ENCODE measurements at places on chromosomes 2 and 18. TPM values are rescaled to one million over a fixed set of nuclear protein-coding genes. Genes with fewer than 3 reads are reported as not detected.

The SLC9A4 gene
- total RNA-seq: not detected

DNA sequence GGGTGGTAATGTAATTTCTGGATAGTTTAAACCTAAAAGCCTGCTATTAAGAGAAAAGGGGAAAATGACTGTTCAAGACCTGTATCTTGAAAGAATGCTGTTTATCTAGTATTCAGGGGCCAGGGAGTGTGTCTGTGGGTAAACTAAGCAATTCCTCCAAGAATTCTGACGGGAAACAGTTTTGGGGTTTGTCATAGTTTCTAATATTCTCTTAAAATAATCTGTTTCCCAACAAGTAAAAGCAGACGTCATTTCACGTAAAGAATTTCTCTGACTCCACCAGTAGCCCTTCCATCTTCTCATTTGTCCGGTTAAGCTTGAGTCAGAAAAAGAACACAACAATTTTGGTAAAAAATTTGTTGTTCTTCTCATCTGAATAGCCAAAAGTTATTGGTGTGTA is 232.1 kb upstream of the EPAS1 start:
- no peak for DNase-seq
- no peaks in the 10 kb centered on the region for H3K27me3 ChIP-seq

DNA sequence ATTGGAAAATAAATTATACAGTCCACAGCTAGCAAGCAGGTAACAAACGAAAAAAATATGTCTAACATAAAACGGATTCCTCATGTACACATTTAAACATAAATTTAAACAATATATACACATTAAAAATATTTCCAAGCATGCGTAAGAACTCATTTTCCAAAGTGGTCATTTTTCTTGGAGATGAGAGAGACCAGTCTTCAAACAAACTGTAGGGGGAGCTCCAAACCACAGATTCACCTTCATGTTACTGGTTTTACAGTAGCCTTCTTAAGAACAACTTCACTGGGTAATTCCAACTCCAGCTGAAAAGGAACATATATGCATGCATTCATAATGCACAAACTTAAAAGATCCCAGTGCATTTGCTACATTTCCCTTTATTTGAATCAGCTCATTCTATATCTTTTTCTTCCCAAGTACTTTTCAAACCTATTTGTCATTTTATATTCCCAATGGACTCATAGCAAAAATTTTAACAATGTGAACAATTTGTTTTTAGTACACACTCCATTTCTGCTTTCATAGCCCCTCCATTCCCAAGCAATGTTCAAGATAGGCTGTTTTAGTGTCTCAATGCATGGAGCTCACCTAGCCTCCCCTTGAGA is 4.7 kb upstream of the STAMBP start:
- H3K4me3 ChIP-seq: no peak overlapping the region
- H3K27me3 ChIP-seq: peaks cover 36% of the 10 kb centered on the region
- H3K4me1 ChIP-seq: peaks cover 13% of the 10 kb centered on the region
- no peak for DNase-seq
- no peaks in the 10 kb centered on the region for H3K36me3 ChIP-seq
- H3K27ac ChIP-seq: no peak overlapping the region

DNA sequence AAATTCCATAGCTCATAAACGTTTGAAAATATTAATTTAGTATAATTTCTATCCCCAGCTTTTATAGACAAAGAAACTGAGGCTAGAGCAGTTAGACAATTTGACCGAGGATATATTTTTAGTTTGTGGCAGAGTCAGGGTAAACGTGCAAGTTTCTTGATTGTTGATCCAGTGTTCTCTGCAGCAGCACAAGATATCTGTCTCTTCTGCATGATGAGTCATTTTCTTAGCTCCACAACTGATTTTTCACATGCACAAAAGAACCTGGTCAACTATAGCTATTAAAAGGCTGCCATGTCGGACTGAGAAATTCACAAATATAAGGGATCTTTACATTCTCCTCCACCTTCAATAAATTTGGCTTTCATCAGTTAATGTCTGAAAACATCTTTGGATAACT is 143.4 kb upstream of the CYP26B1 start:
- H3K27me3 ChIP-seq: no peaks in the 10 kb centered on the region
- DNase-seq: no peak
- no peak overlapping the region for H3K27ac ChIP-seq
- peaks cover 16% of the 10 kb centered on the region for H3K4me1 ChIP-seq
- H3K4me3 ChIP-seq: no peak overlapping the region

- no peak overlapping the region for H3K4me3 ChIP-seq
- DNase-seq: no peak
- H3K27ac ChIP-seq: no peak overlapping the region
- peaks cover 9% of the 10 kb centered on the region for H3K27me3 ChIP-seq
- H3K36me3 ChIP-seq: no peaks in the 10 kb centered on the region
Measured at GRCh38 chr18:31489311-31489710, 8.7 kb upstream of the DSG2 start.

- peaks cover 2% of the 10 kb centered on the region for H3K27me3 ChIP-seq
- no peak overlapping the region for H3K4me3 ChIP-seq
- peaks cover 11% of the 10 kb centered on the region for H3K4me1 ChIP-seq
- no peaks in the 10 kb centered on the region for H3K36me3 ChIP-seq
- DNase-seq: no peak
Measured at GRCh38 chr2:1748741-1749488, 4.6 kb upstream of the PXDN start.

DNA sequence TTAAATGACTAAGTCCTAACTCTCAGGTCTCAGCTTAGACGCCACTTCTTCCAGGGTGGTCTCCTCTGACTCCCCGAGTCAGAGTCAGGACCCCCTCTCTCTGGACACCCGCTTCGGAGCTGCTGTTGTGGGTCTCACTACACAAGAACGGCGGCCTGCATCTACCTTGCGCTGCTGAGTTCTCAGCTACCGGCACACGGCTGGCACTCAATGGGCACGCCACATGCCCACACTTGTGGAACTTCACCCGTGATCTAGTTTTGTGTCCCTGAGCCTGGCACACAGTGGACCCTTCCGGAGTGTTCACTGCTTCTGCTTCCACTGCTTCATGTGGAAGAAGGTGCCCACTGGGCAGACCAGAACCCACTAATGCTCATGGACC is 58.3 kb upstream of the ID2 start:
- H3K36me3 ChIP-seq: peaks cover 2% of the 10 kb centered on the region
- no peaks in the 10 kb centered on the region for H3K4me1 ChIP-seq
- no peak overlapping the region for H3K27ac ChIP-seq
- DNase-seq: no peak

GRCh38 chr18:36181898-36182506 is 5.3 kb upstream of the MOCOS start:
- no peak overlapping the region for H3K4me3 ChIP-seq
- no peak overlapping the region for H3K27ac ChIP-seq
- H3K27me3 ChIP-seq: no peaks in the 10 kb centered on the region

- H3K4me1 ChIP-seq: no peaks in the 10 kb centered on the region
- DNase-seq: no peak
- no peak overlapping the region for H3K27ac ChIP-seq
- H3K36me3 ChIP-seq: no peaks in the 10 kb centered on the region
- H3K4me3 ChIP-seq: no peak overlapping the region
Measured at GRCh38 chr18:50656396-50656795, 96.5 kb downstream of the MAPK4 start.

- no peak overlapping the region for H3K4me3 ChIP-seq
- H3K4me1 ChIP-seq: peaks cover 56% of the 10 kb centered on the region
- DNase-seq: no peak
- peak overlapping the region; percentile 64 for H3K27ac ChIP-seq
- H3K27me3 ChIP-seq: no peaks in the 10 kb centered on the region
Measured at GRCh38 chr18:60466677-60467076, 94.1 kb upstream of the MC4R start.

- H3K4me3 ChIP-seq: no peak overlapping the region
- H3K27me3 ChIP-seq: peaks cover 6% of the 10 kb centered on the region
- no peak overlapping the region for H3K27ac ChIP-seq
- H3K4me1 ChIP-seq: no peaks in the 10 kb centered on the region
- no peaks in the 10 kb centered on the region for H3K36me3 ChIP-seq
- no peak for DNase-seq
Measured at GRCh38 chr2:238493880-238494572, 67.3 kb downstream of the ASB1 start.

- H3K4me3 ChIP-seq: peak within 1 kb of the TSS; percentile 84
- H3K27me3 ChIP-seq: peaks cover 11% of the 10 kb centered on the region
- peaks cover 39% of the 10 kb centered on the region for H3K4me1 ChIP-seq
- DNase-seq: peak; percentile 89
Measured at GRCh38 chr2:226799211-226799975, at the start of gene IRS1. Gene IRS1, minus strand, starts transcription at chr2:226799820. Its CDS starts 1,082 bp downstream, at chr2:226798738.

DNA sequence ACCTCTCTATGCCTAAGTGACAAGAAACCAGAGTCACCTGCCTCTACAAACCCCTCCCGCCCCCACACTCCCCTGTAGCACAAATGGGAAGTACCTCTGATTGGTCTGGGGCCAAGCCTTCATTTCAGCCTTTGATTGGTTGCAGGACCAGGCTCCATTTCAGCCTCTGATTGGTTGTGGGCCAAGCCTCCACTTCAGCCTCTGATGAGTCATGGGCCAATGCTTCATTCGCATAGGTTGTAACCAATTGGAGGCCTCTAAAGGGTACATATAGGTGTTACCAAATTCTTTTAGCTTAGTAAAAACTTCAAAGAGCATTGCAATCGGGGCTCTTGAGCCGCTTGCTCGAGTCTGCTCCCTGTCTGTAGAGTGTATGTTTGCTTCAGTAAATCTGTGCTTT is 25.0 kb downstream of the CCDC102B start:
- H3K4me3 ChIP-seq: no peak overlapping the region
- peaks cover 9% of the 10 kb centered on the region for H3K4me1 ChIP-seq
- H3K27me3 ChIP-seq: no peaks in the 10 kb centered on the region
- DNase-seq: no peak
- H3K36me3 ChIP-seq: peaks cover 8% of the 10 kb centered on the region

The ASTL gene
- not detected for total RNA-seq

DNA sequence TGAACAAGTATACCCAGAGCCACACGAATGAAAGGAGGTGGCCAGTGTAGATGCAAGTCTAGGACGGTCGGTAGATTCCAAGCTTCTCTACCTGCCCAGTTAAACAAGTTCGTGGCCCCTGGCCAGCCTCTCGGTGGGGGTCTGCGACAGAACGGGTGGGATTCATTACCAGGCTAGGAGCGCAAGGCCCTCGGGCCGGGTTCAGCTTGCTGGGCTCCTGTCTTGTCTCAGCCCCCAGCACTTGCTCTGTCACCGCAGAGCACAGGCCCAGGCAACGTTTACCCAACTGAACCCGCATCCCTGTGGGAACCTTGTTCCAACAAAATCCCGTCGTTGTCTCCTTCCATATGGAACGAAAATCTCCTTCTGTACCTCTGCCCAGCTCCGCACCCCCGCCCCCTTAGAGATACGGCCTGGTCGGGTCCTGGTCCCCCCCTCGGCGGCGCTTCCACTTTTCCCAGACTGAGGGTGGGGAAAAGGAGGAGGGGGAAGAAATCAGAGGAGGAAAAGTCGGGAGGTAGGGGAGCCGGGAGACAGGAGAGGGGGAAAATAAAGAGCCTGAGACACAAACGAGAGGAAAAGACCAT is 1.9 kb upstream of the EMX1 start:
- H3K36me3 ChIP-seq: no peaks in the 10 kb centered on the region
- H3K4me1 ChIP-seq: peaks cover 25% of the 10 kb centered on the region
- H3K4me3 ChIP-seq: no peak overlapping the region

The DCDC2C gene
- total RNA-seq: not detected

DNA sequence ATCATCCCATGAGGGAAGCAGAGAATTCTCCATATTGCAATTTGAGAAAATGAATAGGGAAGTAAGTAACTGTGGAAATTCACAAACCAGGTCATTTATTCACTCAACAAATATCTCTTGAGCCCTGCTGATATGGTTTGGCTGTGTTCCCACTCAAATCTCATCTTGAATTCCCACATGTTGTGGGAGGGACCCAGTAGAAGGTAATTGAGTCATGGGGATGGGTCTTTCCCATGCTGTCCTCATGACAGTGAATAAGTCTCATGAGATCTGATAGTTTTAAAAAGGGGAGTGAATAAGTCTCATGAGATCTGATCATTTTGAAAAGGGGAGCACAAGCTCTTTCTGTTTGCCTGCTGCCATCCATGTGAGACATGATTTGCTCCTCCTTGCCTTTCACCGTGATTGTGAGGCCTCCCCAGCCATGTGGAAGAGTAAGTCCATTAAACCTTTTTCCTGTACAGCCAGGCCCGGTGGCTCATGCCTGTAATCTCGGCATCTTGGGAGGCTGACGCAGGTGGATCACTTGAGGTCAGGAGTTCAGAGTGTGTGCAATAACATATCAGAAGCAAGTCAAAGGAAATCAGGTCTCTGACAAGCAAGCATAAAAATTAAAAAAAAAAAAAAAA is 193.2 kb downstream of the NDUFA10 start:
- no peaks in the 10 kb centered on the region for H3K27me3 ChIP-seq
- no peaks in the 10 kb centered on the region for H3K36me3 ChIP-seq
- no peaks in the 10 kb centered on the region for H3K4me1 ChIP-seq
- no peak overlapping the region for H3K27ac ChIP-seq
- no peak overlapping the region for H3K4me3 ChIP-seq
- DNase-seq: peak; percentile 64

DNA sequence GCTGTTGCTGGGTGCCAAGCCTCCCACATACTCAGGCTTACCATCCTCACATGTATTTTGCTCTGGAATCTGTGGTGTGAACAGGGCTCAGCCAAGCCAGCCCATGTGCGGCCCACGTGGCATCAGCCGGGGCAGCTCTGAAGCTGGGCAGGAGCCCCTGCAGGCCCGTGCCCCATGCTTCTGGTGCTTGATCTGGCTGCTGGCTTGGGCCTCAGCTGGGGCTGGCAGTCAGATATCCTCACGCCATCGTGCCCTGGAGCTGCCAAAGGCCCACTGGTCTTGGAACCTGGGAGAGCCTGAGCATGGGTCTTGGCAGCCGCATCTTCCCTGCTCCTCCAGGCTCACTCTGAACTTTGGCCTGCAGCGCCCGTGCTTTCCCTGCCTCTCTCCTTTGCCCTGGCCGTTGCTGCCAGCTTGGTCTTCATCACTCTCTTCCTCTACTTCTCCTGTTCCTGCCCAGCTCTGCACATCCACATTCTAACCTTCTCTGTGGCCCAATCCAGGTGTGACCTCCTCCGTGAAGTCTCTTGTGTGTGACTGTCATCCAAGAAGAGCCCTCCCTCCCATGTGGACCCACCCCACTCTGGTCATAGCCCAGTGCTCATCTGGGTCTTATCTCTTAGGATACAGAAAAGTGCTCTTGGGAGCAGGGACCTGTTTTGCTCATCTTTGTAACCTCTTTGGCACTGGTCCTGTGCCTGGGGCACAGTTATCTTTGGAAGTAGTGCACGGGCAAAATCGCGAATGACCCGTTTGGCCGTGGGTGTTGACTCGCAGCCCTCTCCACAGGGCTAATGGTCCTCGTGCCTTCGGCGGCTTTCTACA is 116.1 kb downstream of the RNF144A start:
- H3K4me1 ChIP-seq: peaks cover 4% of the 10 kb centered on the region
- H3K27me3 ChIP-seq: no peaks in the 10 kb centered on the region
- peaks cover 10% of the 10 kb centered on the region for H3K36me3 ChIP-seq
- H3K4me3 ChIP-seq: no peak overlapping the region

The CERKL gene
- total RNA-seq: not detected

The PIK3C3 gene
- total RNA-seq: 75.1 TPM

The SP3 gene
- 80.3 TPM for total RNA-seq

DNA sequence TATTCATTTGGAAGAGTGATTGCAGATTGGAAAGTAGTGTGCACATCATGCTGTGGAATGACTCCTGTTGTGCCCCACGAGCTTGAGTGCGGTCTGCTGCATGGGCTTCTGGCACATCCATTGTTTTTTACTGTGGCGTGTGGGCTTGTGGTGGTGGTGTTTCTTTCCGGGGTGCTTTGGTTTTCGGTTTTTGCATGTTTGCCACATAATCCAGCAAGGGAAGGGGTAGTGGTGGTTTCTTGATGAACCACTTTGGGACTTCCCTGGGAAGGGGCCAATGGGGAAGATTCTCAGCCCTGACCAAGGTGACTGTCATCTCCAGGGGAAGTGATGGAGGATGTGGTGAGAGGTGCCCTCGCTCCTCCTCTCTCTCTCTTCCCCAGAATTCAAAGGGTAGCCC is 57.0 kb downstream of the COA5 start:
- H3K4me3 ChIP-seq: no peak overlapping the region
- no peak for DNase-seq
- no peak overlapping the region for H3K27ac ChIP-seq
- peaks cover 26% of the 10 kb centered on the region for H3K36me3 ChIP-seq
- H3K27me3 ChIP-seq: no peaks in the 10 kb centered on the region

All from osteocyte (in vitro differentiated cells).